ENCODE measurements at places on chromosomes 2 and 18. TPM values are rescaled to one million over a fixed set of nuclear protein-coding genes. Genes with fewer than 3 reads are reported as not detected.

DNA sequence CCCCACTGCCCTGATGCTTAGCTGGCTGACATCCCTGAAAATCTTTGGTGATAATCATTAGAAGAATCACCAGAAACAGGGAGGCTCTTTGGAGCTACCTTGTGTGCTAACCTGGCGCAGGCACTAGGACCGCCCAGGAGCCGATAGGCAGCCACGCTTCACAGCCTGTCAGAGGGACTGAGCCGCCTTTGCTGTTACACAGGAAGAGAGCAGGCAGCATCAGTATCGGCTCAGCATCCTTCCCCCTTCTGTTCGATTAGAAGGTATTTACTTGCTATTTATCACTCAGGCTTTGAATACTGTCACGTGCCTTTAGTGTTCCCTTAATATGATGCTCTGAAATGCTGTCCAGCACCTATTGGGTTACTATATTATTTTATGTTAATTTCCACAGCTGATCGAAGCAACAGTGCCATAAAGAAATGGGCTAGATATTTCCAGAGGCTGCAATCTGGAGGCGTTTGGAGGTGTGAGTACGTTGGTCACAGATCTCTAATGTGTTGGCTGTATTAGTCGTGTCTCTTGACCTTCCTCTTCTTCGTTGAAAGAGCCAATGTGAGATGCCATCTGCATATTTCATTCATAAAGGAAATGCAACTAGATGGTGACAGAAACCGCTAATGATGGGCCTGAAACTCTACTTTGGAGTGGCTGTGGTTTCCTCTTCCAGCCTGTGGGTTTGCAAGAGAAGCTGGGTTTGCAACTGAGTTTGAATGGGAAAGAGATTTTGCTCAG, 110.4 kb upstream of the RAB27B start:
- DNase-seq = no peak

EDAR gene
- total RNA-seq = 1.0 TPM

- DNase-seq = no peak
Observed at GRCh38 chr2:10042301-10043161, 819 bp upstream of the KLF11 start.

DNA sequence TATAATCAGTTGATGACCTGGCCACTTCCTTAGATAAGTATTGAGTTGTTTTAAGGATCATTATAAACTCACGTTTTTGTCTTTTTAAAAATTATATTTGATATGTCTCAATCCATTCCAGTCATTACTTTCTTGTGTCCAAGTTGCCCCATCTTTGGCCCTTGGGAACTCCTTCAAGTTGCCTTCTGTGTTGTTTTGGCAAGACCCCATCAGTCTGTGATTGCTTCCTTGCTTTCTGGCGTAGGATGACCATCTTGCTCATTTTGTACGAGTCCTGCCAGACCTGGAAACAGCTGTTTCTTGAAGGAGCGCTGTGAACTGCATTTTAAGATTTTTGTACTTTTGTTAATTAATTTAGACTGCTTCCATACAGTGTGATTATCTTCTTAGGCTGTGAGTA, 68.9 kb upstream of the ITM2C start:
- no peak for DNase-seq

DNA sequence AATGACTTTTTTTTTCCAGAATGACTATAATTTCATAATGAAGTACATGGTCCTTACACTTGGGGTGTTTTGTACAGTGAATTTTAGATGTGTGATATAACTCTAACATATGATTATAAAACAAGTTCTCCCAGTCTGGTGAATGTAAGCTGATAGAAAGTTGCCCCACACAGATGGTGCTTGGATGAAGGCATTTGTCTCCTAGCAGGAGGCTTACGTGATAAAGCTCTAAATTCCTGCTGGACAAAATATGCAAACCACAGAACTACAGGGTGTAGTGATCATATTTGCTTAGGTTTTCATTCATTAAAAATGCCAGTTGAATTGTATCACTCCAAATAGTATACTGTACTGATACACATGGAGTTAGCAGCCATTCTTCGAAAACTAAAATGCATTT, 85.5 kb downstream of the DSC3 start:
- DNase-seq = no peak

AUP1 gene
- total RNA-seq = 143 TPM

DNA sequence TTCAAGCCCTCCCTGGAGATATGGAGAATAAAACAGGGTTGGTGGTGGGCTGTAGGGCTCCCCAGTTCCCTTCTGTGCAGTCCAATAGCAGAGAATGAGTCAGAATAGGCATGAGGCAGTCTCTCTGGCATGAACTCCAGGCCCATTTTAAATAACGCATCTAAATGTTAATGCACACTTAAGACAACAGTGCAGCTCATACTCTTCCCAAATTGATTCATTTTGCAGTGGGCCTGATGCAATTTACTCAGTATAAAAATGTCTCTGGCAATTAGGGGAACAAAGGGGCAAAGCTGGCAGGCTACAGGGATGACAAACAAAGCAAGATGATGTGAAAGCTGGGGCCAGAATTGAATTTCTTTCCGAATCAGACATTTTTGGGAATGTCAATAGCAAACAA, 402.8 kb downstream of the CLIP4 start:
- no peak for DNase-seq

GRCh38 chr2:132774189-132774588, 104.2 kb upstream of the LYPD1 start:
- DNase-seq = no peak

CYRIA gene
- 3.0 TPM for total RNA-seq

CCBE1 gene
- 1.1 TPM for total RNA-seq
